Memory B cell (primary cell): ENCODE measurements at places on chromosomes 6 and 20.
A peak's percentile ranks its signal among the peaks of the same experiment; 100 is the strongest.

- no peak for DNase-seq
These were observed 34.3 kb upstream of the QKI start for GRCh38 chr6:163380216-163380615.

GRCh38 chr20:64237316-64237715 is 18.2 kb upstream of the PCMTD2 start:
- no peak for DNase-seq

DNA sequence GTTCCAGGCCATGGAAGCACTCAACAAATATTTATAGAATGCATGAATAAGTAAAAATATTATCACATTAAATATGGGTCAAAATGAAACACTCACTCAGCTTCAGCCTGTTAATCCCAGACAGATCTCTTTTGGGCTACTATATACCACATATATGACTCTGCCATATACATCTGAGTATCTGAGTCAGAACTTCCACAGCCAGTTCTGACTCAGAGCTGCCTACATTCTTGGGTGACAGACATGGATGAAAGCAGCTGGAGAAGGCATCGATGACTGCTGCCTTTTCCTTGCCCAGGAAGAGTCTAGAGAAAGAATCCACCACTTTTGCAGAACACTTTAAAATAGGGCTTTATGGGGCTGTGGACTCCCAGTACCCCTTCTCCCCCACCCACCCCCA is 11.5 kb upstream of the PDYN start:
- DNase-seq = no peak

DNA sequence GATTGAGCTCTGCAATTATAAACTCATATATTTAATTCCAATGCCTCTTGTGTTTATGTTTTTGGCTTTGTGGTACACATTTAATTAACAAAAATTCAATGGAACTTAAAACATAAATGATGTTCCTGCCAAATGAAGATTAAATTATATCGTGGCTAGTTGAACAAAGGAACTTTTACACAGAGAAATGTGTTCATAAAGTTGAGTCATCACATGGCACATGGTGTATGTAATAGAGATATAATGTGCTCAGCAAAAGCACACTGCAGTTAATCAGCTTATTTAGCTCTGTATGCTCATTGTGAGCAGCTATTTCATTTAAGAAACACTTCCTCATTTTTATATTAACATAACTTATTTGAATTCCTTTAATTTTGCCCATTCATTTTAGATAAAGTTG is 1295.6 kb upstream of the CITED2 start:
- no peak for DNase-seq

GRCh38 chr6:125781314-125781868 is 9.4 kb upstream of the NCOA7 start:
- no peak for DNase-seq

DNA sequence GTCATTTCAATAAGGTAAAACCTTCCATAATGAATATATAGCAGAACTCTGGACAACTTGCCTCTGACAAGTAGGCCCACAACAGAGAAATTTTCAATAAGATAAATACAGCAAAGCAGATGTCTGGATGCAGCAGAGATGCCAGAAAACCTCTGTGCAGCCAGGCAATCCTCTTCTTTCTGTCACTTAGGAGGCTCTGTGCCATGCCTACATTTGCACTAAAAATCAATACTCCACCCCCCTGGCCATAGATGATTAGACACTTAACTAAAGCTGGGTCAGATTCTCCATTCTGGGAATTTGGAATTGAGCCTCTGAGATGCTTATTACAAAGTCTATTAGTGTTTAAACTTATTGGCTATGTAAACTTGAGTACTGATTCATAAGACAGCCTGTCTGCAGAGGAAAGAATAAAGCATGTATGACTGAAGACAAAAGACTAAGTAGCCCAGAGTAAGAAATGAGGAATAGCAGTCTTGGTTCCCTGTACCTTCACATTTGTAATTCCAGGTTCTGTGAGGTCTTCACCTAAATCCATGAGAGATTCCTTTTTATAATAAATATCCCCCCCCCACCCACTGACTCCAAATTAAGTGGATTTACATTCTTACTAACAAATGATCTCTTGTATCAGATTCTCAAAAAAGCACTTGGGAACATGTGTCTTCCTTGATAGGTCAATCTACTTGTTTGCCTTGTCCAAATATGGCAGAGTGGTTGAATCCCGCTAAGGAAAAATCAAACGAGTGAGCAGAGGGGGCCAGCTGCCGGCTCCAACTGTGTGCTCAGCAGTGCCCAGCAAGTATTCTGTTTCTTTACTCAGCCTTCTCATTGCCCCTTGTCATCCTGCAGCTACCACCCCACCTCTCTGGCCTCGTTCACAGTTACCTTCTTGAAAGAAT is 20.4 kb downstream of the MAN1A1 start:
- no peak for DNase-seq

- DNase-seq = no peak
These were observed 5.8 kb downstream of the HMGA1 start for GRCh38 chr6:34242252-34243130.

- DNase-seq = peak; percentile 26
These were observed at the start of gene PHACTR2 for GRCh38 chr6:143677891-143678791. PHACTR2 (plus strand) TSS chr6:143677965; CDS start chr6:143678164, 199 bp downstream.

- no peak for DNase-seq
These were observed 102.8 kb downstream of the IRF4 start for GRCh38 chr6:494394-494793.
